CD4-positive, alpha-beta T cell treated with Interleukin-2 at 100 ng/mL for 4 hours (primary cell): ENCODE measurements at places on chromosomes 5 and 9.

- DNase-seq, result no peak
Observed at GRCh38 chr9:76512826-76513225, 53.8 kb downstream of the GCNT1 start.

- no peak for DNase-seq
Observed at GRCh38 chr5:180112181-180112861, 40.8 kb upstream of the RNF130 start.

- DNase-seq, result no peak
Observed at GRCh38 chr9:109193974-109194556, 27.0 kb upstream of the FRRS1L start.

GRCh38 chr5:124230456-124230855, 516.0 kb downstream of the ZNF608 start:
- DNase-seq, result no peak

GRCh38 chr9:88915916-88916315, 75.4 kb upstream of the S1PR3 start:
- DNase-seq, result no peak

DNA sequence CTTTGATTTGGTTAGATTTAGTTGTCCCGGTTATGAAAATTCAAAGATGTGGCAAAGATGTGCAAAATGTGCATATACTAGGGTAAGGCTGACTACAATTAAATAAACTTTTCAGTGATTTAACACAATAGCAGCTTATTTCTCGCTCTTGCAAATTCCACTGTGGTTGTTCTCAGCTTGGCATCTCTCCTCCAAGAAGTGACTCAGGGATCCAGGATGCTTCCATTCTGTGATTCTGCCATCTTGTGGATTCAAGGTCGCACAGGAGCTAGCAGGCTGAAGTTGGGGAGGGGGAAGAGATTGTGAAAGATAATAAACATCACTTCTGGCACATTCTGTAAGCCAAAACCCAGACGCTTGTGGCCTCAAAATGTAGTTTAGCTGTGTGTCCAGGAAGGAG, 60.1 kb upstream of the TGFBR1 start:
- DNase-seq, result no peak

GRCh38 chr5:33994845-33995244, 10.4 kb upstream of the SLC45A2 start:
- DNase-seq, result no peak

- no peak for DNase-seq
Observed at GRCh38 chr5:74652576-74652975, 12.0 kb upstream of the ENC1 start.

- DNase-seq, result peak; percentile 46
Observed at GRCh38 chr5:68711293-68712200, 382.3 kb upstream of the SLC30A5 start.
